Stimulated activated CD4-positive, alpha-beta T cell treated with anti-CD3 and anti-CD28 coated beads, Interleukin-4, amount 100 ng/mL, for 48 hours (primary cell): ENCODE measurements at places on chromosomes 12 and 14.

GRCh38 chr12:78177298-78177697, 346.6 kb downstream of the NAV3 start:
- no peak for DNase-seq

DNA sequence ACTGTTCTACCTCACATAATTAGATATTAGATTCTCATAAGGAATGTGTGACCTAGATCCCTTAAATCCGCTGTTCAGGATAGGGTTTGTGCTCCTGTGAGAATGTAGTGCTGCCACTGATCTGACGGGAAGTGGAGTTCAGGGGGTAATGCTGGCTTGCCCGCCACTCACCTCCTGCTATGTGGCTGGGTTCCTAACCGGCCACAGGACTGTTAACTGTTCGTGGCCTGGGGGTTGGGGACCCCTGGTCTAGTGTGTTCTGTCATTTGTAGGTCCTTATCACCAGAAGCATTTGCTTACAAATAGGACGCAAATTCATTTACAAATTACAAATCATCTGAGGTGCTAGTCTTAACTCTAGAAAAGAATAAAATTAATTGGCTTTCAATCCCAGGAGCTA, 16.4 kb upstream of the TMEM30B start:
- no peak for DNase-seq

GRCh38 chr12:87274594-87275245, 754.5 kb downstream of the C12orf50 start:
- DNase-seq: no peak

DNA sequence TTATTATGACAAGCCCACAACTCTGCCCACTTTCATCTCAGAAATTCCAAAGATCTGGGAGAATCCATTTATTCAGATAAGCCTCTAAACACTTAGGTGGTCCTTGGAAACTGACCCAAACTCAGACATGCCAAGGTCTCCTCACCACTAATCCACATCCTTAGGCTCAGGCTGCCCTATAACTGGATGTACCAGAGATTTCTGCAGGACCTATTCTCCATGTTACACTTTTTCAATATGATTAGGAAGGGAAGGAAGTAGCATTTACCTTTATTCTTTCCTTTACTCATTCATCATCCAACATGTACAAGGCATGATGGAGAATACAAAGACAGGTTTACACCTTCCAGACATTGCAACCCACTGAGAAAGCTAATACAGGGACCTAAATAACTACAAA, 145.9 kb upstream of the BMP4 start:
- DNase-seq: no peak

- DNase-seq: no peak
Measured at GRCh38 chr14:82897469-82898308, 1364.0 kb upstream of the SEL1L start.

DNA sequence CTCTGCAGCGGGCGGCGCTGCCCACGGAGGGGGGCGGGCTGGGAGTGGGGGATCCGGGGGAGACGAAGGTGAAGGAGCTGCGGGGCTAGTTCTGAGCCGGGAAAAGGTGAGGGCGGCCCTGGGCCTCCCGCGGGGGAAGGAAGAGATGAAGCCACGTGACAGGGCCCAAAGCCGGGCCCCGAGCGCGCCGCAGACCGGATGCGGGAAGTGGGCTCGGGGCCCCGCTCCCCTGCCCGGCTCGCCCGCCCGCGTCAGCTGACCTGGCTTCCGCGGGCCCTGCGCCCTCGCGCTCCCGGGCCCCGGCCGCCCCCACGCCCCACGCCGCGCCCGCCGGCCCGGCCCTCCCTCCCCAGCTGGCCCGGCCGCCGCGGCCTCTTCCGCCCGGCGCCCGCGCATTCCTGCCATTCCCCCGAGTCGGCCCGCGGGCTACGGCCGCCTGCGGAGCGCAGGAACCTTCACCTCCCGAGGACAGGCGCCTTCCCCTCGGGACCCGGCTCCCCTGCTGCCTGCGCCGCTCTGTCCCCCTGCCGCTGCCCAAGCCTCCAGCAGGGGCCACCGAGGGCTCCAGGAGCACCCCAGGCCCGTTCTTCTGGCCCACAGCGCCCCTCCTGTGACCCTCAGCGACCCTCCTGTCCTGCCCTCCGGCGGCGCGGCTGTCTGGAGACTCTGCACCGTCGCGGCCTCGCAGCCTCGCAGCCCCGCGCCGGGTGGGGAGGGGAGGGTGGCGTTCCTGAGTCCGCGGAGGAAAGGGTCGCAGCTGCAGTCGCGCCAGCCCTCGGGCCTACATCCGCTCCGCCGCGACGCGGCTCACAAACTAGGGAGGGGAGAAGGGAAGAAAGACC, 20.4 kb downstream of the NINJ2 start:
- DNase-seq: peak; percentile 59

DNA sequence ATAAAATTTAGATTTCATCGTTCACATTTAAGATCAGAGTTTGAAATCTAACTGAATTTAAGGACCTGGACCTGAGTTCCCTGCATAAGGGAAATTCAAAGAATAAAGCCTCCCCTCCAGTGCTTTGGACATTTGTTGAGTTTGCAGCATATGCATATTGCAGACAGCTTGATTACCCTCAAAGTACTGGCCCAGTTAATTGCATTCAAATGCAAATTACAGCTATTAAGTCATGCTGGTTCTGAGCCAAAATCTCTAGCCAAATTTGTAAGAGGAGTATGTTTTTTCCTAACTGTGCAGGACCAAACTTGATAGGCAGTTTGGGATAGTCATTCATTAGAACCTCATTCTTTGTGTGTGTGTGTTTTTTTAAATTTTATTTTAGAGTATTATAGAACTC, 9.1 kb upstream of the KIF21A start:
- DNase-seq: no peak

DNA sequence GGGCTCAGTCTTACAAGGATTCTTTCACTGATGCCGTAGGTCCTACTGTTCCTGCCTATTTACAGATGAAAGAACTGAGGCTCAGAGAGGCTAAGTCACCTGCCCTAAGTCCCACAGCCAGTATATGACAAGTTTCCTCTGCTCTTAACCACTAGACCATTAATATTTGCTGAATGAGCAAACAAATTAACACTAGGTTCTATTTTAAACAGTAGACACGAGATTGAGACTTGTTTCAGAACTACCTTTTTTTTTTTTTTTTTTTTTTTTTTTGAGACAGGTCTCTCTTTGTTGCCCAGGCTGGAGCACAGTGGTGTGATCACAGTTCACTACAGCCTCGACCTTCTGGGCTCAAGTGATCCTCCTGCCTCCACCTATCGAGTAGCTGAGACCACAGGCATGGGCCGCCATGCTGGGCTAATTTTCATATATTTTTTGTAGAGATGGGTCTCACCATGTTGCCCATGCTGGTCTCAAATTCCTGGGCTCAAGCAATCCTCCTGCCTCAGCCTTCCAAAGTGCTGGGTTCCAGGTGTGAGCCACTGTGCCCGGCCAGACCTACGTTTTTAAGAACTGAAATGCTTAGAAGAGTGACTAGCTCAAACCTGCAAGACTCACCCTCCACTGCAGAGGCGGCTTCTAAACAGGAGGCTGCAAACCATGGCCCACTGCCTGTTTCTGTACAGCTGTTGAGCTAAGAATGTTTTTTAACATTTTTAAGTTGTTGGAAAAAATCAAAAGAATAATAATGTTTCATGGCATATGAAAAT, 12.9 kb downstream of the SYNE3 start:
- DNase-seq: no peak

DNA sequence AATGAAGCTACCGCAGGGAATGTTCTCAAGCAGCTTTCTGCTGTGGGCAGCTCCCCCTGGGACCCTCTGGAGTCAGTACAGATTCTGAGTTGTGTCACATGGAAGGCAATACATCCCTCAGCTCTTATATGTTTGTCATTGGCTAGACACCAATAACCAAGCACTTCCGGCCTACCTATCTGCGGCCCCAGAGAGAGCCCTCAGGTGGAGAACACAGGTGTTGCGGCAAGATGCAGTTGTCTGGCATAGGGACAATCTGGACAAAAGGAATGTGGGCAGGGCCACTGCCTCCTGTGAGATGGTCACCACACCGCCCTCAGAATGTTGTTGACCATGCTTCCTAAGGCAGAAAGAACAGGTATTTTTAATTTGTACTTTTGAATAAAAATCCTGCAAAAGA, 118.7 kb downstream of the BRMS1L start:
- DNase-seq: no peak

DNA sequence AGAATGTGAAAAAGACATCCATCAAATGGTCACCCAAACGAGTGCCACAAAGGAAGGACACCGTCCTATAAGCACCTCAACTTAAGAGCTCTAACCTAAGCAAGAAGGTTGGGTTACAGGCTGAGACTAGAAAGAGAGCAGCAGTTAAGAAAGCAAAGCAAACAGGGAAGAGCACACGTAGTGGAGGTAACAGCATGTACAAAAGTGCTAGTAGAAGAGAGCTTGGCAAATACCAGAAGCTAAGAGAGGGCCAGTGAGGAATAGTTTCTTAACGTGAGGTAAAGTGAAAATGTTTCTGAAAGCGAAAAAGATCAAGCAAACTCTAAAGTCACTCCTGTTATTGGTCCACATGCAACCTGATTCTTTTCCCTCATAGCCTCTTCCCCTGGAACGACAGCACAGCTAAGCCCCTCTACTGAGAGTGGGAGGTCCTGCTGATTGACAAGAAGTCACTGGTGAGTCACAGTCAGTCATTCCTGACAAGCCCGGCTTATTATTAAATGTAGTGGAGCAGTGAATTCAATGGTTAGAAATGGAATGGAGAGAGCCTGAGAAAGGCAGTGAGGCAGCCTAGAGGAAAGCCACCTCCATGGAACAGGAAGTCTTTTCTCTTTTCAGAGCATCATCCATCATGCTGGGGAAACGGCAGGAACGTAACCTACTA, 204.4 kb downstream of the SLC25A21 start:
- no peak for DNase-seq

DNA sequence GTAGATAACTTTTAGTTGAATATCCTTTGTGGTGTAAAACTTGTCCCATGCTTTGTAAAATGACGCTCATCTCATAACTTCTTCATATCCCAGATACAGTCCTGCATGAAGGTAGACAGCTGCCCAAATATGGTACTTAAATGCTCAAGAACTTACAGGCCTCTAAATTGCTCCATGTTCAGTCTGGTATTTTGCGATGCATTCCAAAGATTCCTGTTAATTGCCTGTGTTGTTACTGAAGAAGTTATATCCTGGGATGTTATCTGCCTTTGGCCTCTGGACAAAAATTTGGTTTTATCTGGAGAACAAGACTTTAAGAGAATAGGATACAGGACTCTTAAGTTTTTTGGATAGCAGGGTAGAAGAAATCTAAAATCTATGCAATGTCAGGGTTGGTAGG, 473.0 kb downstream of the PCNX1 start:
- no peak for DNase-seq

DNA sequence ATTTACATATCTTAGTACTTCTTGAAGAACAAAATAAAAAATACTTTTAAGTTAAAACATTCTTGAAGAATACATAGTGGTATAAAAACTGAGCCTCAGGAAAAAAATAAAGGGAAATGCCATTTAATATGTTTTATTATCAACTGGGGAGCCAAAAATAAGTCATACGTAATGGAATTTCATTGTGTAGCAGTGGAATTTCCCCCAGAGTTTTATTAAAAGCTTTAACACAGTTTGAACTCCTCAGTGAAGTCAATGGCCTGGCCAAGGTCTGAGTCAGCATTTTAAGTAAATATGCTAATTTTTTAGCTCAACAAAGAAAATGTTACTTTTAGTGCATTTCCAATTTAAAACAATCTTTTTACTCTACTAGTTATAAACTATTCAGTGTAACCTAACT, 350.1 kb upstream of the ATP2B1 start:
- no peak for DNase-seq

GRCh38 chr12:1584326-1584725, 10.1 kb downstream of the FBXL14 start:
- DNase-seq: no peak

DNA sequence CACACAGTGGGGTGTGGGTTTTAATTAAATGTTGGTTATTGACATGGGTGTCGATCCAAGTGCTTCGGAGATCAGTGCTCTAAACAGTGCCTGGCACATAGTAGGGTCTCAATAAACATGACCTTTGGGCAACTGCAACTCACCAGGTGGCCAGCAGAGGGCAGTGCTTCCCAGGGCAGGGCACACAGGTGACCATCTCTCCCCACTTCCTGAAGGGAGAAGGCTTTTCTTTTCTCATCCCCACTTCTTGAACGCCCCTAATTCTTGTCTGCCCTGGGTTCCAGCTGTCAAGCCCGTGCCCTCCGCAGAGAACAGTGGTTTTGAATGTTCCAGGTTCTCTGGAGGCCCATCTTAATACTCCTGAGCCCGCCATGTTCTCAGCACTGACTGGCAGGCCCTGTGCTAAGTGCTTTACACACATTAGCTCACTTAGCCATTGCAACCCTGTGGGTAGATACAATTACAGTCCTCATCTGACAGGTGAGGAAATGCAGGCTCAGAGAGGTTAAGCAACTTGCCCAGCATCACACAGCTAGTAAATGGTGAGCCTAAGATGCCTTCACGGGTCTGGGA, 16.3 kb downstream of the RAPGEF3 start:
- peak; percentile 75 for DNase-seq

DNA sequence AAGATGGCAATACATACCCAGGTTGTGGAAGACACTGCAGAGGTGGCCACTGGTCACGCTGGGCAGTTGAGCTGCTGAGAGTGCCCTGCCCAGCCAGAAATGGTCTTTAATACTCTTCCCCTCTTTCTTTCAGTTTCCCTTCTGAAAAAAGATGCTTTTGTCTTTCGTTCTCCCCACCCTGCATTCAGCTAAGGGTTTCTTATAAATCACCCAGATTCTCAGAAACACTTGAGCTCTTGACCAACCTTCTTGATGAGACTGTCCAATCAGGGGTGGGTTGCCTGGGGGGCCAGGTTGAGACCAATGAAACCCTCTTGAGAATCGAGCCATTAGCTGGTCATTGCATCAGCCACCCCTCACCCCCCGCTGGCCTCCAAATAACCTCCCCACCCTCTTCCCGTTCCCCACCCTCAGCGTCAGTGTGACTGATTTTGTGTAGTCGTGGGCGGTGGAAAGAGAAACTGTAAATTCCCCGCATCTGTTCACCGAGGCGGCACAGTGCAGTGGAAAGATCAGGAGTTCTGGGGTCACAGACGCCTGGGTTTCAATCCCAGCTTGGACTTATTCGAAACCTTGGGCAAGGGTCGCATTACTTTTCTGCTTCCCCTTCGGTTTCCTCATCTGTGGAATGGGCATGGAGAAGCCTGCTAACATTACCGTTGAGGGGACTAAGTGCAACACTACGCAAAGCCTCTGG, 52.3 kb downstream of the SLC25A47 start:
- peak; percentile 70 for DNase-seq

DNA sequence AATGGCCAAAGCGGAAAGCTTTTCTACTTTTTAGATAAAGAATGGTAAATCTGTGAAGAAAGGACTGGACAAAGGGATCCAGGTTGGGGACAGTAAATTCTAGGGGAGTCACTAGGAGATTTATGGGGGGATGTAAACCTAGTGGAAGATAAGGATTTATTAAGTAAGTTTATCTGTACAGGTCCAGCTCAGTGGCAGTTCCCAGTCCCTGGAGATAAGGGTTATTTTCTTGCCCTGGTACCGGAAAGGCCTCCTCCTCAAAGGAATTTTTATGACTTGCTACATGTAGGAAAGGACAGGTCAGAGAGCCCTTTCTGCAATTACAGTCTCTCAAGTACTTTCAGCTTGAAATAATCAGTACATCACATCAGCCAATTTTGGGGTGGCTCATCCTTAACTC, 72.6 kb upstream of the BICD1 start:
- no peak for DNase-seq
